ENCODE measurements at places on chromosomes 3 and 15.

DNA sequence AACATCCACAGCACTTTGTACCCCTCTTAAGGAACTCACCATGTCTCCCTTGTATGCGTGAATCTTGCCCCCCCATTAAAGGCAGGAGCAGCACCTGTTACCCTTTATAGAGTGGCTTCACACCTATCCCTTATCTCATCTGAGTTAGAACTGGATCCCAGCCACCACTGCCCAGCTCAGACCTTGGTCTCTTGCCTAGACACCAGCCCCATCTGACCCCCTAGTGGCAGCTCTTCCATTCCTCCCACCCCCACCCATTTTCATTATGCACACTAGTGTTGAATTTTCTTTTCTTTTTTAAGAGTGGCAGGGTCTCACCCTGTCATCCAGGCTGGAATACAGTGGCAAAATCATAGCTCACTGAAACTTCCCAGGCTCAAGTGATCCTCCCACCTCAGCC, 3.2 kb upstream of the ZFYVE19 start:
- no peak for DNase-seq

GRCh38 chr3:47716656-47717055, 65.0 kb downstream of the SMARCC1 start:
- DNase-seq = no peak

GRCh38 chr15:97386940-97387339, 573.6 kb upstream of the ARRDC4 start:
- no peak for DNase-seq

DNA sequence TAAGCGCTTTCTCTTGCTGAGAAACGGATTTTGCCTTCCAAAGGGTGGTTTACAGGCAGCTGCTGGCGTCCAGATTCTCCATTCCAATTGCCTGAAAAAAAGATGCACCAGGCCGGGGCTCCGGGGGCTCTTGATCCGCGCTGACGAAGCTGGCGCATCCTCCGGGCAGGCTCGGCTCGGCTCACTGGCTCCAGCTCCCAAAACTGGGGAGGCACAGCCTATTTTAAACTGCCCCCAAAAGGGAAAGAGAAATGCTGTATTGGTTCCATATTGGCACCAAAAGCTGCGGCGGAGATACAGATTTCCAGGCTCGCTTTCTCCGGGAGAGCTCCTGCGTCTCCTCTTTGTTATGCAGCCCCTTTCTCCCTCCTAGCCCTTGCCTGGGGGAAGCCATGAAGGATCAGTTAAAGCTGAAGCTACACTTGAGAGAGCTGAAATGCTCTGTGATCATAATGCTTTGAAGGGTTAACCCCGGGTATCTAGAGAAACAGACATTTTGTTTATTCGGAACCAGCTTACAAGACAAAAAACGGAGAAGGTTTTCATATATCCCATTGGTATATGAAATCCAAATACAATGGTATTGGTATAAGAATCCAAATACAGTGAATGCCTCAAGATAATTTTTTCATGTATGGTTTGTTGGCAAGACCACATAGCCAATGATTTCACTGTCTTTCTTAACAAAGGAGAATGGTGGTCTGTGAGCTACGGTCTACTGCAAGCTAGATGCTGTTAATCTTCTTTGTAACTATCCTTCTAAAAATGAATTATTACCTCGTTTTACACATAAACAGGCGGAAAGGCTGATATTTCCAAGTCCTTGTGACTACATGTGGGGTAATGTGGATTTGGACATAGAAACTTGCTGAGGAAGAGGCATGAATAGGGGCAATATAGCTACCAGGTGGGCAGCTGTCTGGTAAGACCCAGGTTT, 693 bp downstream of the CD200 start:
- peak; percentile 23 for DNase-seq

DNA sequence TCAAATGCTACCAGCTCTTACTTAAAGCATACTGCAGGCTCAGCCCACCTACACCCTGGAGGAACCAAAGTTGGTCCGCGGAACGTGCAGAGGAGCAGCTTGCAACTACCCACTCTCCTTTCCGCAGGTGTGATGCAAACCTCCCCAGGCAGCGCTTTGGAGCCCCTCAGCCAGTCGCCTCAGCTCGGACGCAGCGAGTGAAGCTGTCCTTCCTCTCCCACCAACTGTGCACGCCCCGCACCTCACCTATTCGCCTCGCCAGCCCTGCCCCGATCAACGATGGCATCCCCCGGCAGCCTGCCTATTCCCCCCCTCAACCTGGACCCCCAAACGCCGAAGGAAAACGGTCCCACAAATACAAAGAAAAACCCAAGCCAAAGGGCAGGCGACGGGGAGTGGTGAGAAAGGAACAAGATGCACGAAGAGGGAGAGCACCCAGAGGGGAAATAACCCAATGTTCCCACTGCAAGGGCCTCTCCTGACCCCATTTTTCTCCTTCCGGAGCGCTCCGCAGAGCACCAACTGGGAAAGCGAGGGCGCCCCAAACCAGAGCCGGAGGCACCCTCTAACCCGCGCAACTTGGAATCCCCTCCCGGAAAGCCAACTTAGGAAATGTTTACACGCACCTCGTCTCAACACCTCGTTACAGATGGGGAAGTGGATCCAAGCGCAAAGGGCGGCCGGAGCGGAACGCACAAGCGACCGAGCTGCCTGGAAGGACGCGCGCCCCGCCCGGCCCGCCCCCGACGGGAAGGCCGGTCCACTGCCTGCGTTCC, 665 bp downstream of the GLB1 start:
- DNase-seq = peak; percentile 73

DNA sequence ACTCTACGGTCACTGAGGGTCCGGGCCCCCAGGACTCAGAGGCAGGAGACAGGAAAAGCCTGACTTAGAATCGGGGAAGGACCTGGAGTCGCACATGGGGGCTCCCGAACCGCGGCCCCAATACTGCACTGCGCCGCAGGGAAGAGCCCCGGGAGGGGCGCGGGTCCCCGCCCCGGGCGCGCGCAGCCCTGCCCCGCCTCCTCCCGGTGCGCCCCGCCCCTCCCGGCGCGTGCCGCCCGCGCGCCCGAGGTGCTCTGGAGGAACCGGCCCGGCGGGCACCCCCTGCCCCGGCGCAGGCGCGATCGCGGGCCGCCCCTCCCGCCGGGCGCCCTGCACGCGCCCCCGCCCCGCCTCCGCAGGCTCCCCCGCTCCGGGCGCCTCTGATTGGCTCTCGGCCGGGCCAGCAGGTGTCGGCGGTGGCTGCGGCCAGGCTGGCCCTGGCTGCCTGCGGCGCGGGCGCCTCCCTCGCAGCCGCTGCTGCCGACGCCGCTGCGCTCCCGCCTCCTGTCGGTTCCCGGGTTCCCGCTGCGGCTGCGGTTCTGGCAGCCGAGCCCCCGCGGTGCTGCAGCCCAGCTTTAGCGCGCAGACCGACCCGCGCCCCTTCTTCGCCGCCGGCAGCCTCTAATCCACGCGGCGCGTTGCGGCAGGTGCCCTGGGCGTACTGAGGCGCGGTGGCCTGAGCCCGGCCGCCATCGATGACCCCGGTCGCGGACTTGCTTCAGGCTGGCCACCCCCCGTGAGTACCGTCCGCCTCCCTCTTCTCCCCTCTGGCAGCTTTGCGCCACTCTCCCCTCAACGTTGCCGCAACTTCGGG, at the start of gene MYRIP:
Gene MYRIP, plus strand, starts transcription at position 429 of the 814 bp plus-strand sequence. CDS start 91,208 bp downstream, outside the sequence.
- peak; percentile 77 for DNase-seq

DNA sequence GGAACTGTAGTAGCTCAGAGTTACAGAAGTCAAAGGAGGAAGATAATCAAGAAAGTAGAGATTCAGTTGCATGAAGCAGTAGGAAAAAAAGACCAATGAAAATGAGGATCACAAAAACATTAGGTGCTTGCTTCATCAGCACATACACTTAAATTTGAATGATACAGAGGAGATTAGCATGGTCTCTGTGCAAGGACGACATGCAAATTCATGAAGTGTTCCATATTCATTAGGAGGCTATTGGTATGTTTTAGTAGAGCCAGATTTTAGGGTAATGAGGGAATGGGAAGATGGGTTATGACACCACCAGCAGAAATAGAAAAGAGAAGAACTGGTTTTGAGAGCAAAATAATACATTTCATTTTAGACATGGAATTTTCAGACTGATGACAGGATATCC, 21.0 kb upstream of the TTC14 start:
- DNase-seq = no peak

DNA sequence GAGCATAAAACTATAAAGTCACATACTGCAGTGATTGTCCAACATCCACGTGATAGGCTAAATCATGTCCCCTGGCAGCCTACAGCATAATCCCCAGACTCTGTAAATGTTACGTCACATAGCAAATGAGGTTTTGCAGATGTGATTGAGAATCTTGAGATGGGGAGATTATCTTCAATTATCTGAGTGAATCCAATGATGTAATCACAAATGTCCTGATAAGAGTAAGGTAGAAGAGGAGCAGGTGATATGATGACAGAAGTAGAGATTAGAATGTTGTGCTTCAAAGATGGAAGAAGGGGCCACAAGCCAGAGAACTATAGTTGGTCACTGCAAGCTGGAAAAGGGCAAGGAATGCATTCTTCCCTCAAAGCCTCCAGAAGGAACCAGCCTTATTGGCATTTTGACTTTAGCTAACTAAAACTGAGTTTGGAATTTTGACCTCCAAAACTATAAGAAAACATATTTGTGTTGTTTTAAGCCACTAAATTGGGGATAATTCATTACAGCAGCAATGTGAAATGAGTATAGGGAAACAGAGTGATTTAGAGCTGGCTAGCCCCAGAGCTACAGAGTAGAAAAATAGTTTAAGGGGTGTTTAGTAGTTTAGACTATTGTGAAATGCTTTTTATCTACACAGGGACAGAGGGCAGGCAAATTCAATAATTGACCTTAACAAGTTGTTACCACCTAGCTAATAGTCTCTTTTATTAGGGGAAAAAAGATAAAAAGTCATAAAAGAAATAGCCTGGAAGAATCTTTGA, 15.2 kb downstream of the SLC2A2 start:
- DNase-seq = no peak

- DNase-seq = no peak
Measured at GRCh38 chr3:72829701-72830100, 18.5 kb downstream of the SHQ1 start.

DNA sequence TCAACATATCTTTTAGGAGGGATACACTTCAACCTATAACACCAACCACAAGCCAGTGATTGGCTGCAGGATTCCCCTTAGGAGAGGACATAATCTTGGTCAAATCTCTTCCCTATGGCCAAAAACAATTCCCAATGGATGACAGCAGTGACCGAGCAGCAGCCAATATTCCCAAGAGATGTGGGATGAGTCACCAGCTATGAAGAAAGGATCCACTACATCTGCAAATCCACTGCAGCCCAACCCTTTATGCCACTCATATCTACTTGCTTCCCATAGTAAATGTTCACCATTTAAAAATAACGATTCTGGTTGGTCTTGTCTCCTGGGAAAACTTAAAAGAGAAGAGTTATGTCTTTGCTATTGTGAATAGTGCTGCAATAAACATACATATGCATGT, 4.5 kb upstream of the IQCF5 start:
- DNase-seq = no peak

DNA sequence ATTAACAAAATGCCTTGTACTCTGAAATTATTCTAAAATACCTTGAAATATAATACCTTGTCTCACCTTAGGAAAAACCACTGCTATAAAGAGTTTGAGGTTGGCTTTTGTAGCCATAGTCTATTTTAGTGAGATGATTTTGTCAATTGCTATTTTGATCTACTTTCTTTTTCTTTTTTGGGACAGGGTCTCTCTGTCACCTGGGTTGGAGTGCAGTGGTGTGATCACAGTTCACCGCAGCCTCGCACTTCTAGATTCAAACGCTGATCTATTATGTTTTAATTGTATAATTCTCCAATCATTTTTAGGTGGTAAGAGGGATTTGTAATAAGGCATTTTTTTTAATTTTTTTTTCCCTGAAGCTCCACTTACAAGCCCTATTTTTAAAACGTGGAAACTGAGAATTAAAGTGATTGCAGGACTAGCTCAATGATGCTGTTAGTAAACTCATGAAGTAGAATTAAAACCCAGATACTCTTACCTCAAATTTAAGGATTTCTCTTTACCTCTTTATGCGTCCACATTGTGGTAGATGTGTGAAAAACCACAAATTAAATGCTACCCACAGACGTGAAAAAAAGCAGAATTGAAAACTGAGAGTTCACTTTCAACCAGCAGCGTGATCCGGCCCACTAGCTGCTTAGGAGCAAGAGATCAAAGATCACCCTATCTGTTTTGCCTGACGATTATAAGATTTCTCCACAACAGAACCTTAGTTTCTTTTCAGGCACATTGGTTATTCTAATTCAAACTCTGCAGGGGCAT, 384.2 kb downstream of the CGGBP1 start:
- no peak for DNase-seq

- no peak for DNase-seq
Measured at GRCh38 chr3:44060164-44060563, 181.5 kb upstream of the TOPAZ1 start.

- DNase-seq = no peak
Measured at GRCh38 chr3:58307639-58308215, 1.4 kb downstream of the HTD2 start.

GRCh38 chr15:70580958-70581357, 182.4 kb downstream of the UACA start:
- DNase-seq = peak; percentile 34

DNA sequence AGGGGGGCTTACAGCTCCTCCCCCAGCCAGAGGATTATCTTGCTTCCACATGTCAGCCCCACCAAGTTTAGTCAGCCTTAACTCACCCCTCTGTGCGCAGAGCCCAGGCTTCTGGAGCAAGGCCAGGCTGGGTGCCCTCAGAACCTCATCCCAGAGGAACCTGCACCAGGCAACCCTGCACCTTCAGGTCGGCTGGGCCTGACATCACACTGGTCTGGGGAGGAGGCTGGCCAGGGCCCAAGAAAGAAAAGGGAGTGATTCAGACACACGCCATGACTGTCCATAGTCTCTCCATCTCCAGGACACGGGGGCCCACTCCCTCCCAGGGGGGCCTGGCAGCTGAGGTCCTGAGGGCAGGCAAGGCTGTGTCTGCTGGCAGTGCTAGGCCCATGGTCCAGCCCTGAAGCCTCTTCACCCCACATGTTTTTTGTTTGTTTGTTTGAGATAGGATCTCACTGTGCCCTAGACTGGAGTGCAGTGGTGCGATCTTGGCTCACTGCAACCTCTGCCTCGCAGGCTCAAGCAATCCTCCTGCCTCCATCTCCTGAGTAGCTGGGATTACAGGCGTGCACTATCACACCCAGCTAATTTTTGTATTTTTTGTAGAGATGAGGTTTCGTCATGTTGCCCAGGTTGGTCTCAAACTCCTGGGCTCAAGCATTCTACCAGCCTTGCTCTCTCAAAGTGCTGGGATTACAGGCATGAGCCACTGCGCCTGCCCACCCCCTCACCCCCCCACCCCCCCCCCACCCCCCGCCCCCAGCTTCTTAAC, 11.1 kb downstream of the TNK2 start:
- DNase-seq = peak; percentile 42

GRCh38 chr3:194732617-194733016, 46.9 kb downstream of the FAM43A start:
- no peak for DNase-seq

GRCh38 chr3:15952543-15953175, 154.9 kb upstream of the ANKRD28 start:
- no peak for DNase-seq

- no peak for DNase-seq
Measured at GRCh38 chr15:35151782-35152181, 66.7 kb upstream of the NANOGP8 start.

DNA sequence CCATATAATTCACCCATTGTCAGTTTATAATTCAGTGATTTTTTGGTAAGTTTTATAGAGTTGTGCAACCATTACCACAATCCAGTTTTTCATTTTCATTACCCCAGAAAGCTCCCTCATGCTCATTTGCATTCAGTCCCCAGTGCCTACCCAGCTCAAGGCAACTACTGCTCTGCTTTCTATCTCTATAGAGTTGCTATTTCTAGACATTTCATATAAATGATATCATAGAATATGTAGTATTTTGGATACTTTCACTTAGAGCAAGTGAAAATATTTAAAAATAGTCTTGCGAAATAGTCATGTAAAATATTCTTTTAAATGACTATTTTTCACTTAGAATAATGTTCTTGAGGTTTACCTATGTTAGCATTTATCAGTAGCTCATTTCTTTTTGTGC, 42.1 kb downstream of the ZNF654 start:
- no peak for DNase-seq

All from tibial artery (tissue), 4 donors.